ENCODE measurements at places on chromosomes 6 and 20.

DNA sequence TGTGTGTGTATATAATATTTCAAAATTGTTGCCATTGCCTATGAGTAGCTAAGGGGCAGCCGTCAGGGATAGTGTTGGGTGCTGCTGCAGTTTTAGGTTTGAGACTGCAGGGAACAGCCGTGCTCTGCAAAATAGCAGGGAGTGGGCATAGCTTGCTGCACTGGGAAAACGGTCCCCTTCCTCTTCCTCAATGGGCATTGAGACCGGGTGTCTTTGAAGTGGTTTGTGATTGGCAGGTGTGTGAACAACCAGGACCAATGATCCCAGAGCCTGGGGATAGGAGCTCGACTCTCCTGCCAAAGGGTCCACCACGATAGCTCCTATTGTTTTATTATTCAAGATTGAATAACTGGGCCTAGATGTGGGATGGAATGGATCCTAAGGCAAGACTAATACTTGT lies 5.1 kb upstream of the EBF4 start:
- DNase-seq, result no peak

- peak; percentile 48 for DNase-seq
These were observed 48.4 kb downstream of the CEP43 start for GRCh38 chr6:167047554-167047953.

- no peak for DNase-seq
These were observed 37.8 kb downstream of the SERPINB1 start for GRCh38 chr6:2803731-2804429.

GRCh38 chr6:124963416-124963785 lies 1.2 kb downstream of the RNF217 start:
- DNase-seq, result no peak

- no peak for DNase-seq
These were observed 155.7 kb upstream of the JARID2 start for GRCh38 chr6:15090145-15090579.

DNA sequence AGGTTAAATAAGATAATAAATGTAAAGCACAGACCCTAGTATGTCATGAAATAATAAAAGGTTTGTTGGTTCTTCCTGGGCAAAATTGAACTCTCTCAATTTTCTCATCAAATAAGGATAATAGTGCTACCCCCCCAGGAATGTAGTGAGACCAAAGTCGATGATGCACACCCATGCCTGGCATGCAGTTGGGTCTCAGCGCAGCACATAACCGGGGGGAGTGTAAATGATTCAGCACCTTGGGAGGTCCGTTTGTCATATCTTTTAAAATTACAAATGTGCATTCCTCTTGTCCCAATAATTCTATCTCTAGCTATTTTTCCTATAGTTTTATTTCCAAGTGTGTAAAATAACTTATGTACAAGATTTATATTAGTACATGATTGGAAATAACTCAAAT lies 31.3 kb upstream of the CCDC167 start:
- no peak for DNase-seq

DNA sequence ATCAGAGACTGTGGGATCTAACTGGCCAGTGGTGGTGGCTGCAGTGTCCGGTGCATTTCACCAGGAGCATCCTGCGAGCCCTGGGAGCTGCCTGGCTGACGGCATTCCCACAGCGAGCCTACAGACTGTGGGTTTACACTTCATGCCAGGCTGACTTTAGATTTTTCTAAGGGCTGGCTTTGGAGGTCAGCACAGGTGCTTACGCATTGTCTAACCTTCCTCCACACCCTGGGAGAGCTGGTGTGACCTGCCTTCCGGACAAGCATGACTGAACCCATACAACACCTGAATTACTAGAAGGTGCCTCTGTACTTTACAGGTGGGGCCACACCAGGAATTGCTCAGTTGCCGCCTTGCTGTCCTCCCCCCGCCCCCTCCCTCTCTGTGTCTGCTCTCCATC lies 96.2 kb downstream of the RREB1 start:
- no peak for DNase-seq

Measured in activated CD4-positive, alpha-beta T cell treated with anti-CD3 and anti-CD28 coated beads, Interleukin-2, amount 10 ng/mL, durations not matched to agents 7 days and 5 days (primary cell).